Left cardiac atrium (tissue), 4 donors: ENCODE measurements at places on chromosomes 1 and 21. TPM values are rescaled to one million over a fixed set of nuclear protein-coding genes. Genes with fewer than 3 reads are reported as not detected.

DNA sequence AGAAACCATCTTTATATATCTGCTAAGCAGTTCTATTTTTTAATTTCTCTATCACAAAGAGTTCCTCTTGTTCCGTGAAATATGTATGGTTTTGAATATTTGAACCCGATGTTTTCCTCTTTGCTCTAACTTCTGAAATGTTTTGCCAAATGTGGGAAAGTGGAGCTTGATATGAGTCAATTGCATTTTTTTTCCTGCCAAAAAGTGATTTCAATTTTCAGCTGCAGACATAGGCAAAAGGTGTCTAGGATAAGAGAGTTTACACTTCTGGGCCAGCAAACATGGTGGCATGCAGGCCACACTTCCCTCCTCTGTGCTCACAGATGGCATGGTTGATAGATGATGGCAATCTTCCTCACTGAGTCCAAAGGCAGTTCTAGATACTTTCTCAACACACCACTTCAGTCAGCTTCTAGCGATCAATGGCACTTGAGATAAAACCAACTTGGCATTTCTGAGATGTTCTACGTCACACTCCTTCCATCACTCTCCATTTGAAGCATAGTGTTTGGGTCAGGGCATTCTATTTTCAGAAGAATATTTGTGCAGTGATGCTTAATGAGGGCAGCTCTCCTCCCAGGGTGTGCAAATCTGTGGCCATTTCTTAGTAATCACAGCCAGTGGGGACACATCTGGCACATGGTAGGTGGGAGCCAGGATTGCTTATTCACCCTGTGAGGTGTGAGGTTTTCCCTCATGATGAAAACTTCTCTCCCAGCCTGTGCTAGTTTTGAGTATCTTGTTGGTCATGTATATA lies 54.4 kb upstream of the SCAF4 start:
- DNase-seq = no peak

DNA sequence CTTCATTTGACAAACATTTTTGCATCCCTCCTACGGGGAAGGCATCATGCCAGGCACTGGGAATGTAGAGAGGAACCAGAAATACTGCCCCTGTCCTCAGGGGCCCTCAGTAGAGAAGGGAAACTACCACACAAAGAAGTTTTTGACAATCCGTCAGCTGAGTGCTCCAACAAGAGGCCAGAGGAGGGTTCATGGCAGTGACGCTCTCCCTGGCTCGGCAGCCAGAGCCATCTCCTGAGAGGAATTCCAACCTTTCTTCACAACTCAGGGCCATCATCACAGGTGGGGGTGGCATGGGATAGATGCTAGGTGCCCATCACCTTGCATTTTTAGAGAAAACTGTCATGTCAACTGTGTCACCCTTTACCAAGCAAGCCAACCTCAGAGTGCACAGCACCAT lies 154.1 kb downstream of the HIVEP3 start:
- DNase-seq = no peak

- DNase-seq = peak; percentile 14
These were observed 20.5 kb downstream of the LSS start for GRCh38 chr21:46207920-46208591.

DNA sequence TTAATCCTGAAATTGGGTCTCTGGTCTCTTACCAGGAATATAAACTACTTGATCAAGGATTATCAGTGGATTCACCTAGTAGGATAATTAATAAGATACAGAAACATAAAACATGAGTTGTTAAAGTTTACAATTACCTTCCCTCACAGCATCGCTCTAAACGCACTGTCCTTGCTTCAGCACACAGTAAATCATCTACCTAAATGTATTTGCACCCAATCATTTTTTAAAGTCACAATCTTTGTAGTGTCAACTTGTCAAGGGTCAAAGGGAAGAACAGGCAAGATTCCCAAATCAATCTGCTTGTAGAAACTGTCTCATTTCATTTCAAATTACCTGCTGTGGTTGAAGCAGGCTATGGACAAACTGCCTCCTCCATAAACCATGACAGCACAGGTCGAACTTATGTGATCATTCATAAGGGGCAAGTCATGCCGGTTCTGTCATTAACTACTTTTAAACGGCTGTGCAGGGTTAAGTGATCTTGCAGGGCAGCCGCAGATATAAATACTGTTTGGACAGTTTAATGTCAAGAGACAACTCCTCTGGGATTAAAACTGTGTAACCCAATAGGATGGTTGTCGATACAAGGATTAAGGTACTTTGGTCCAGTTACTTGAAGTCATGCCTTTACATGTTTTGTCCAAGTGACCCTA lies 93.6 kb downstream of the ZNF281 start:
- no peak for DNase-seq

GRCh38 chr1:112902221-112902620 lies 53.8 kb downstream of the SLC16A1 start:
- no peak for DNase-seq

- no peak for DNase-seq
These were observed 15.9 kb downstream of the RCAN1 start for GRCh38 chr21:34598931-34599400.

DNA sequence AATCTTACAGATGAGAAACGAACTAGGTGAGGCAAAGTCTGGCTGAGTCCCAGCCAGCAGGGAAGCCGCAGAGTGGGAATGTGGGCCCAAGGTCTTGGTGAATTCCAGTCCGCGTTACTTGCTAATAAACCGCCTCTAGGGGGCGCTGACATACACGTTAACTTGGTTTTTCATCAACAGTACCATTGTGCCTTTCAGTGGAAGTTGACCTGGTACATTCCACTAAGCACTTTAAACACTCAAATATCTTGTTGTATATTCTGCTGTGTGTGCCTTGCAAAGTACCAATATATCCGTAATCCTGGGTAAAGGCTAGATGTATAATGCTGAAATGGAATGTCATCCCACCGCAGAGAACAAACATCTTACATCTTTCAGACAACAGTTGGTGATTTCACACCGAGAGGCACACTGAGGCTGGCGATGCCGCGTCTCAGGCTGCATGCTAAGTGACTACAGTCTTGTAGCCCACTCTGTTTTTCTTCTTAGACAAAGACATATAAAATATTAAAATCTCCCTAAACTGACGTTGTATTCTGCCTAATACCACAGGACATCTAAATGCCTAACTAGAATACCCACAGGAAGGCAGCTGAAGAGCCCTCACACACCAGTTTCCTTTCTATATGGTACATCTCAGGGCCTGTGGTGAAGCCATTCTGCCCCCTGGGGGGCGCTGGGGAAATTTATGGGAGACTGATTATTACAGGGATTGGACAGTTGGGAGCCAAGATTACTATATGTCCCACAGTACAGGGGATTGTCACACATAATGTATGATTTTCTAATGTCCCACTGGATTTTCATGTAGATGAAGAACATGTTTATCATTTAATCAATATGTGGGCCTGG lies 49.2 kb upstream of the C1orf198 start:
- DNase-seq = peak; percentile 78

GRCh38 chr1:24713176-24713575 lies 32.1 kb upstream of the CLIC4 start:
- DNase-seq = no peak

GRCh38 chr1:106700211-106700610 lies 356.3 kb upstream of the PRMT6 start:
- DNase-seq = no peak

DNA sequence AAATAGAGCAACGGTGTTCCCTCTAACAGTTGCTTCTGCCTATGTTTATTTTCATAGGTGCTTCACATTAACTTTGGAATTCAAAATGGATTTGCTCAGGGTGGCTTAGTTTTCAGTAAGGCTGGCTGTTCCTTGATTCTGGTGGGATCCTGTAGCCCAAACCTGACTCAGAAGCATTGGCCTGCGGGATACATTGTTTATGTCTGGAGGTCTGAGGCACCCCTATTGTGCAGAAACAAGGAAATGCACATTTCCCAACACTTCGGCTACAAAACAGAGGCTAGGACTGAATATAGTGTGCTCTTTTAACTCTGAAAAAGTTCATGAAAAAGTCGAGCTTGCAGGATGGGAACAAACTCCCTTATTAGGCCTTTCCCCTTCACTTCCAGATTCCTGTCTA lies 133.8 kb upstream of the F3 start:
- no peak for DNase-seq

- no peak for DNase-seq
These were observed 410.0 kb downstream of the TGFB2 start for GRCh38 chr1:218755128-218755527.

DNA sequence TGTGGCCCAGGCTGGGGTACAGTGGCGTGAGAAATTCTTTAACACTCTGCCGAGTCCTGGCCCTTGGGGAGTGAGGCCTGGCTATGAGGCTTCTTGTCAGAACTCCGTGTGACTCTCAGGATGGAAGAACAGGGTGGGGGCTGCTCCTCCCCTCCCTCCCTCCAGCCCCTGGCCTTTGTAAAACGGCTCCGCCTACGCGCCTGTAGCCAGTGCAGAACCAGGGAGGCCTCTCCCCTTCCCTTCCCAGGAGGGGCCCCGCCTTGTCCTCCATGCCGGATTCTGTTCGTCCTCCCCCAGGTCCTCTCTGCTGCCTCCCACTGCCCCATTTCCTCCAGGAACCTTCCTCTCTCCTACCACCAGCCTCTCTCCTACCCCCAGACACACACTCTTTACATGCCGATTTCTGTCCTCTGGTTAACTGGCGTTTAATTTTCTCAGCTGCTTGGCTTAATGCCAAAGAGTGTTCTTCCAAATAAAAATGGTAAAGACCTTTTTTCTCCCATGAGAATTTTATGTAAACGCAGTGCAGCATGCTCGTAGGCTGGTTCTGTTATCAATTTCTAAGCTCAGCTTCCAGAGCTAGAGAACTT lies 21.0 kb downstream of the PDE9A start:
- peak; percentile 61 for DNase-seq

- DNase-seq = peak; percentile 53
These were observed 228.9 kb downstream of the TNR start for GRCh38 chr1:175514387-175514953.

DNA sequence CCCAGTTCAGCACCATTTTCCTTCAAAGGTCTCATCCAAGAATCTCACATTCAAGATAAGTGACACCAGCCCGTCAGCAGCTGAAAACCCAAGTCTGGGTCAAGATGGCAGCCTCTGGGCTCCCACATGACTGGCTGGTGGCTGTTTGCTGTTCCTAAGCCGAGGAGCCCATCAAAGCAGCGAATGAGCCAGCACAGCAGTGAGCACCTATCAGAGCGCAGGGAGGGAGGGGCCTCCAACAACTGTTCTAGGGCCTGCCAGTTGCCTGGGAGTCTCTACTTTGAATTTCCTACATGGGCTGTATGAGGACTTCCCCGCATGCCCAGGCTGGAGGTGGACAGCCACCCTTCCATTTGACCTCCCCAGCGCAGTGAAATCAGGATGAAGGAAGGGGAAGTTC lies 102.7 kb downstream of the ADARB1 start:
- no peak for DNase-seq

GRCh38 chr1:200302192-200302920 lies 107.5 kb downstream of the ZNF281 start:
- peak; percentile 27 for DNase-seq

DNA sequence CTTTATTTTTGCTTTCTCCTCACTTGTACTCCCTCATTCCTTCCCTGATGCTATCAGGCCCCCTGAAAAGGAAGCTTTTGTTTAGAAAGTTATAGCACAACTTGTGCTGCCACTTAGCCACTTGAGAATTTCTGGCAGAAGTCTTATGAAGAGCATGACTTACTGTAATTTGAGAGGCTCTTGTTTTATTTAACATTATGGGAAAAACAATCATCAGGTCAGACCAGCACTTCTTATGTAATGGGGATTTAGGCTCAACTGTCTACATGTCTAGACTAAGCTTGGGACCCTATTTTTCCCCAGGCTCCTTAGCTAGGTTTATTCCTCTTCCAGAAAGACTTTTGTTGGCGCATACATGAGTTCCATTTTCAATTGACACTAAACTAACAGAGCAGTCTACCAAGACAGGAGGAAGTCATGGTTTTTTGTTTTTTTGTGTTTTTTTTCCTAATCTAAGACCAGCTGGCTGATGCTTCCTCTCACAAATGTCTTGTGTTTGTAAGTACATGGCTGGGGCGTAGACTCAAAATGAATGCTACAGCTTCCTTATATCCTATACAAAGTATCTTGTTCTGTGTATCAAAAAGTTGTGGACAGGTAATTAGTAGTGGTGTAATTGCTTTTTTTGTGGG lies 31.5 kb downstream of the TNFSF4 start:
- no peak for DNase-seq

- DNase-seq = no peak
These were observed 17.7 kb downstream of the FAF1 start for GRCh38 chr1:50942334-50942733.

GRCh38 chr1:115575661-115576060 lies 66.1 kb upstream of the VANGL1 start:
- DNase-seq = no peak

- DNase-seq = no peak
These were observed 81.4 kb upstream of the WLS start for GRCh38 chr1:68313735-68314134.

- no peak for DNase-seq
These were observed 4.6 kb upstream of the GMEB1 start for GRCh38 chr1:28663871-28664470.

GRCh38 chr21:39029086-39029755 lies 154.0 kb downstream of the PSMG1 start:
- DNase-seq = no peak

The LCE3D gene
- not detected for total RNA-seq

The GJB5 gene
- total RNA-seq = not detected

The HOOK1 gene
- 7.6 TPM for total RNA-seq

The C4BPB gene
- total RNA-seq = 2.4 TPM

The OR6K3 gene
- total RNA-seq = not detected

The HMGCL gene
- 23.4 TPM for total RNA-seq

The SLC39A1 gene
- total RNA-seq = 63.2 TPM
